Neural crest cell (in vitro differentiated cells): ENCODE measurements at places on chromosomes 16 and 17. TPM values are rescaled to one million over a fixed set of nuclear protein-coding genes. Genes with fewer than 3 reads are reported as not detected.

- H3K36me3 ChIP-seq, result no peaks in the 10 kb centered on the region
- no peak for DNase-seq
- no peak overlapping the region for H3K4me3 ChIP-seq
- no peaks in the 10 kb centered on the region for H3K4me1 ChIP-seq
- no peak overlapping the region for H3K27ac ChIP-seq
Observed at GRCh38 chr17:43465049-43465448, 18.7 kb upstream of the DHX8 start.

- H3K4me1 ChIP-seq, result no peaks in the 10 kb centered on the region
- no peaks in the 10 kb centered on the region for H3K36me3 ChIP-seq
- no peak overlapping the region for H3K27ac ChIP-seq
Observed at GRCh38 chr16:867421-868385, 67.2 kb upstream of the GNG13 start.

- H3K36me3 ChIP-seq, result no peaks in the 10 kb centered on the region
- no peaks in the 10 kb centered on the region for H3K4me1 ChIP-seq
- peaks cover 13% of the 10 kb centered on the region for H3K27me3 ChIP-seq
- H3K4me3 ChIP-seq, result no peak overlapping the region
- DNase-seq, result no peak
Observed at GRCh38 chr17:10398352-10398751, 23.4 kb downstream of the MYH8 start.

GRCh38 chr16:85472514-85472913 lies 140.6 kb upstream of the GSE1 start:
- H3K4me3 ChIP-seq, result no peak overlapping the region
- H3K27ac ChIP-seq, result no peak overlapping the region
- peaks cover 30% of the 10 kb centered on the region for H3K4me1 ChIP-seq
- H3K27me3 ChIP-seq, result peaks cover 30% of the 10 kb centered on the region
- H3K36me3 ChIP-seq, result no peaks in the 10 kb centered on the region

GRCh38 chr16:2777903-2778629 lies 986 bp upstream of the ELOB start:
- peaks cover 3% of the 10 kb centered on the region for H3K36me3 ChIP-seq
- DNase-seq, result no peak
- H3K4me3 ChIP-seq, result peak overlapping the region; percentile 96
- H3K27ac ChIP-seq, result peak overlapping the region; percentile 99
- peaks cover 20% of the 10 kb centered on the region for H3K4me1 ChIP-seq

- peak overlapping the region; percentile 83 for H3K27ac ChIP-seq
- no peak overlapping the region for H3K4me3 ChIP-seq
- peaks cover 2% of the 10 kb centered on the region for H3K27me3 ChIP-seq
- H3K4me1 ChIP-seq, result peaks cover 7% of the 10 kb centered on the region
Observed at GRCh38 chr16:50657241-50657640, 23.9 kb downstream of the SNX20 start.

DNA sequence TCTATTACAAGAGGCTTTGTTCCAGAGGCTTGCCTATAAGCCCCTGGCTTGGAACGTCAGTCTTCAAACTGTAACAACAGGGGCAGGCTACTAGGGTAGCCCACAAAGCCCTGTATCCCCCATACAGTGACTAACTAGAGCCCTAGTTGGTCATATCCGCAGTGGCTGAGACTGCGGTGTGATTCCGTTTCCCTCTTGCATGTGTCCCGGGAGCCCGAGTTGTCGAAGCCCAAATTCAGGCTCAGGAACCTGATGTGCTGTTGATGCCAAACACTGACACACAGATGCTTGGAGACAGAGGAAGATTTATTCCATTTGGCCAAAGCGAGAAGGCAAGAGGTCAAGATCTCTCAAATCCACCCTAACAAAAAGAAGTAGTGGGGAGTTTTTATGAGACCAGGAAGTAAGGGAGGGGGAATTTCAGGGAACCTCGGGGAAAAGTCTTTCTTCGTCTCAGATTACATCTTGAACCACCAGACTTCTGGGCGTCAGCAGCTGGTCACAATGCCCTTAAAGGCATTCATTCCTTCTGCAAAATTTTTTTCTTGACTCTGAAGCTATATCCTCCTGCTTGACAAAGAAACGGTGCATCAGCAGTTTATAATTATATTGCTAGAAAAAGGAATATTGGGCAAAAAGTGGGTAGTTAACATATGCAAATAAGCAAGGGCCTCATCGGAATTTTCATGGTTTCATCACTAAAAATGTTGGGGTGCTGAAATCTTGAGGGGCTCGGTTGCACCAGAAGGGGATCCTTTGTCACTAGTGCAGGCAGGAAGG lies 879 bp downstream of the SLFN5 start:
- H3K4me1 ChIP-seq, result peaks cover 24% of the 10 kb centered on the region
- peak; percentile 16 for DNase-seq
- H3K36me3 ChIP-seq, result no peaks in the 10 kb centered on the region
- H3K27me3 ChIP-seq, result no peaks in the 10 kb centered on the region
- H3K27ac ChIP-seq, result peak overlapping the region; percentile 37
- H3K4me3 ChIP-seq, result peak overlapping the region; percentile 98

- no peak overlapping the region for H3K27ac ChIP-seq
- H3K4me3 ChIP-seq, result no peak overlapping the region
- no peak for DNase-seq
- no peaks in the 10 kb centered on the region for H3K4me1 ChIP-seq
- H3K36me3 ChIP-seq, result no peaks in the 10 kb centered on the region
Observed at GRCh38 chr17:41185001-41185400, 290 bp upstream of the KRTAP4-1 start.

DNA sequence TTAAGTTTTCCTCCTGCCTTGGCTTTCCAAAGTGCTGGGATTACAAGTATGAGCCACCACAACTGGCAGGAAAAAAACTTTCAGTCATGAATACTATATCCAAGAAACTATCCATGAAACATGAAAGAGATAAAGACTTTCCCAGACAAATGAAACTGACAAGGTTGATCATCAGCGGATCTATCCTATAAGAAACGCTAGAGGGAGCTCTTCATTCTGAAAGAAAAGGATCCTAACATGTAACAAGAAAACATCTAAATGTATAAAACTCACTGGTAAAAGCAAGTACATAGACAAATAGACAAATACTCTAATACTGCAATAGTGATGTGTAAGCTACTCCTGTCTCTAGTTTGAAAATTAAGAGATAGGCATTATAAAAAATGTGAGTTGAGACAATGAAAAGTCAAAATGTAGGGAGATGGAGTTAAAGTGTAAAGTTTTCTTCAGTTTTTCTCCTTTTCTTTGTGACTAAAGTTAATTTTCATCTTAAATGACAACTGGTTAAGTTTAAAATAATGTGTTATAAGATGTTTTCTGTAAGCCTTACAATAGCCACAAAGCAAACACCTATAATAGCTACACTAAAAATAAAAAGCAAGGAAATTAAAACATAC lies 79.6 kb upstream of the TEKT1 start:
- peaks cover 4% of the 10 kb centered on the region for H3K4me1 ChIP-seq
- H3K27me3 ChIP-seq, result peaks cover 56% of the 10 kb centered on the region
- no peak overlapping the region for H3K4me3 ChIP-seq
- H3K27ac ChIP-seq, result no peak overlapping the region
- no peaks in the 10 kb centered on the region for H3K36me3 ChIP-seq

DNA sequence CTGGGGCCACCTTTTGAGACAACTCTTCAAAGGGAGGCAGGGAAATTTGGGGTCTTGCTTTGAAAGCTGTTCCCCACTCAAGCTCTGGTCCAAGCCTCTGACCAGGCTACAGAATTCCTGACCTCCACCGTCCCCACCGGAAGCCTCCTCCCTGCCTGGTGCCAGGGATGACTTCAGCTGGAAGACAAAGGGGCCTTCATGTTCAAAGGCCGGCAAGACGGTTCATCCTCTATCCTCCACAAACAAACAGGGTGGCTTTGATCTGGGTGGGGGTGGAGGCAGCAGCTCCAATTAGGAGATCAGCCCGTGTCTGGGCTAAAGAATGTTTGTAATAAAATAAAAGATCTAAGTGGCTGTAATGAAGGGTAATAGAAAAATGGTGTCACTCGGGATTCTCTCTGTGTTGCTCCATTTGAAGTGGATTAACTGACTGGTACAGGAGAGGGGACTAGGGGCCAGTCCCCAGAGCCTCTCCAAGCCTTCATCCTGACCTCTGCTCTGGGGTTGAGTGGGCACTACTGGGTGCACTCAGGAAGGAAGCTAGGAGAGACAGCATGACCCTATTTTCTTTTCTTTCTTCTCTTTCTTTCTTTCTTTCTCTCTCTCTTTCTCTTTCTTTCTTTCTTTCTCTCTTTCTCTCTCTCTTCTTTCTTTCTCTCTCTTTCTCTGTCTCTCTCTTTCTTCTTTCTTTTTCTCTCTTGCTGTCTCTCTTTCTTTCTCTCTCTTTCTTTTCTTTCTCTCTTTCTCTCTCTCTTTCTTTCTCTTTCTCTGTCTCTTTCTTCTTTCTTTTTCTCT lies 27.5 kb upstream of the NKD1 start:
- H3K4me3 ChIP-seq, result peak overlapping the region; percentile 77
- peaks cover 9% of the 10 kb centered on the region for H3K36me3 ChIP-seq
- peak; percentile 39 for DNase-seq
- peaks cover 32% of the 10 kb centered on the region for H3K4me1 ChIP-seq
- H3K27me3 ChIP-seq, result no peaks in the 10 kb centered on the region
- peak overlapping the region; percentile 98 for H3K27ac ChIP-seq

GRCh38 chr16:75333721-75334163 lies 82.3 kb upstream of the BCAR1 start:
- H3K27ac ChIP-seq, result no peak overlapping the region
- DNase-seq, result no peak
- no peaks in the 10 kb centered on the region for H3K27me3 ChIP-seq
- H3K4me3 ChIP-seq, result no peak overlapping the region

Gene PSMB10
- 22.4 and 22.5 TPM in 2 replicates for total RNA-seq
